ENCODE measurements at places on chromosomes 5 and 9. TPM values are rescaled to one million over a fixed set of nuclear protein-coding genes. Genes with fewer than 3 reads are reported as not detected.

DNA sequence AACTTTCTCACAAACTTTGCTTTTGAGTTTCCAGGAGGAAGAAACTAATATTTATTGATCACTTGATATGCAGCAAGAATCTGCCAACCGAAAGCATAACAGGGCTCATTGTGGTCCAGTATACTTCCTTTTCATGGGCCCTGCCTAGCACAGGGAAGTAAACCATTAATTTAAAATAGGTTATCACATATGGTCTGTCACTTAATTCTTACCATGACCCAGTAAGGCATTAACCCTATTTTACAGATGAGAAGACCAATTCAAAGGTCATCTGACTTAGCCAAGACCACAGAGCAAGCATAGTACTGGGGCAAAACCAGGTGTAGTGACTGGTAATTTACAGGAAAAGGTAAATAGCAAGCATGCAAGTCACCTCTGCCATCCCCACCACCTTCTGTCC lies 336.9 kb upstream of the DMAC1 start:
- DNase-seq: no peak

- no peak for DNase-seq
Measured at GRCh38 chr9:105006514-105006913, 78.6 kb upstream of the ABCA1 start.

GRCh38 chr9:135065151-135065550 lies 22.3 kb upstream of the OLFM1 start:
- DNase-seq: peak; percentile 51

DNA sequence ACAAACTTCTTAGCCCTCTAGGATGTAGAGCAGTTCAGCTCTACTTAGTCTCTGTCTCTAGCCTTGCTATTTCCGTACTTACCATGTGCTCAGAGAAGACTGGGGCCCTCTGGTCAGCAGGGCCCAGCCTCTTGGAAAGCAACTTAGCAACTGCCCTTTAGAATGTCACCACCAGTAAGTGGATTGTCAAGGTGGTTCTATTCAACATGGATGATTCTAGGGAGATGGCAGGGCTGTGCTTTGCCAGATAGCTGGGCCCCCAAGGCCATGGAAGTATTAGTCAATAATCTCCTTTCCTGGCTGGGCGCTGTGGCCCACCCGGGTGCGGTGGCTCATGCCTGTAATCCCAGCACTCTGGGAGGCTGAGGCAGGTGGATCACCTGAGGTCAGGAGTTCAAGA lies 177.6 kb upstream of the MVB12B start:
- no peak for DNase-seq

- no peak for DNase-seq
Measured at GRCh38 chr9:120265791-120266190, 314.2 kb downstream of the CDK5RAP2 start.

CPEB4 gene
- 50.4 TPM for total RNA-seq

Data from aorta (tissue), 5 donors.